ENCODE measurements at places on chromosomes 16 and 17. TPM values are rescaled to one million over a fixed set of nuclear protein-coding genes. Genes with fewer than 3 reads are reported as not detected.

YPEL2 gene
- total RNA-seq = 6.5 TPM

PLXDC1 gene
- total RNA-seq = 1.4 TPM

CDH13 gene
- total RNA-seq = 1.3 TPM

KRT40 gene
- 0.19 TPM for total RNA-seq

KRT222 gene
- total RNA-seq = 0.98 TPM

PRSS53 gene
- 1.3 TPM for total RNA-seq

ZNF18 gene
- 12.1 TPM for total RNA-seq

HS3ST3A1 gene
- 4.6 TPM for total RNA-seq

INO80E gene
- 72.0 TPM for total RNA-seq

MMP15 gene
- total RNA-seq = 14.2 TPM

EIF5A gene
- 274 TPM for total RNA-seq

CACNA1G gene
- total RNA-seq = 3.5 TPM

FNDC8 gene
- not detected for total RNA-seq

KLHL10 gene
- total RNA-seq = 0.49 TPM

OTOA gene
- 0.22 TPM for total RNA-seq

ANKFN1 gene
- 0.41 TPM for total RNA-seq

CDRT4 gene
- 13.2 TPM for total RNA-seq

CHMP1A gene
- total RNA-seq = 33.8 TPM

KRTAP2-1 gene
- total RNA-seq = 1.0 TPM

TMEM220 gene
- 2.0 TPM for total RNA-seq

CYGB gene
- 4.2 TPM for total RNA-seq

KRTAP2-4 gene
- total RNA-seq = not detected

SEZ6 gene
- total RNA-seq = 6.6 TPM

ABI3 gene
- total RNA-seq = not detected

PPP1R27 gene
- 0.92 TPM for total RNA-seq

ABCA9 gene
- 3.2 TPM for total RNA-seq

HOXB3 gene
- total RNA-seq = 26.4 TPM
